ENCODE measurements at places on chromosomes 5 and 9.

- DNase-seq, result no peak
Measured at GRCh38 chr9:98255061-98255577, 330 bp downstream of the TBC1D2 start.

DNA sequence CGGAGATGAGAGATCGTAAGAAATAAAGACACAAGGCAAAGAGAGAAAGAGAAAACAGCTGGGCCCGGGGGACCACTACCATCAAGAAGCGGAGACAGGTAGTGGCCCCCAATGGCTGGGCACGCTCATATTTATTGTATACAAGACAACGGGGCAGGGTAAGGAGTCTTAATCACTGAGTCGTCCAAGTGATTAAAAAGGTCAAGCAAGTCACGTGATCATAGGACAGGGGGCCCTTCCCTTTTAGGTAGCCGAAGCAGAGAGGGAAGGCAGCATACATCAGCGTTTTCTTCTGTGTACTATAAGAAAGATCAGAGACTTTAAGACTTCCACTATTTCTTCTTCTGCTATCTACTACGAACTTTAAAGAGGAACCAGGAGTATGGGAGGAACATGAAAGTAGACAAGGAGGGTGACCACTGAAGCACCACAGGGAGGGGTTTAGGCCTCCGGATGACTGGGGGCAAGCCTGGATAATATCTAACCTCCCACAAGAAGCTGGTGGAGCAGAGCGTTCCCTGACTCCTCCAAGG lies 24.6 kb upstream of the QSOX2 start:
- no peak for DNase-seq

DNA sequence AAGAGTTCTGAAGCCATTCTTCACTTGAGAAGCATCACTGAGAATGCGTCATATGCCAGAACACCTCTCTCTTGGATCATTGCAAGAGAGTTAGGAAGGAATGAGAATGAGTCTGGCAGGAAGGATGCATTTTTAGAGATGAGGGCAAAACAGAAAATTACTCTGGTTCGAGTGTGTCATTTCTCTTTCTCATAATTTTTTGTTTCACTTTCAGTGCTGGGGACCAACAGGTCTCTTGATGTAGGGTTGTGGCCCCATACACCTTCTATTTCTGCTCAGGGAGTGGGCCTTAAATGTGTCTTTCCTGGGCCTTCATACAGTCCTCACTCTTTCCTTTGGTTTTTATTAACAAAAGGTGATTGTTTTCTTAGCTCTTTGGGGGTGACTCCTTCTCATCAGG lies 302.4 kb downstream of the NR3C1 start:
- DNase-seq, result no peak

DNA sequence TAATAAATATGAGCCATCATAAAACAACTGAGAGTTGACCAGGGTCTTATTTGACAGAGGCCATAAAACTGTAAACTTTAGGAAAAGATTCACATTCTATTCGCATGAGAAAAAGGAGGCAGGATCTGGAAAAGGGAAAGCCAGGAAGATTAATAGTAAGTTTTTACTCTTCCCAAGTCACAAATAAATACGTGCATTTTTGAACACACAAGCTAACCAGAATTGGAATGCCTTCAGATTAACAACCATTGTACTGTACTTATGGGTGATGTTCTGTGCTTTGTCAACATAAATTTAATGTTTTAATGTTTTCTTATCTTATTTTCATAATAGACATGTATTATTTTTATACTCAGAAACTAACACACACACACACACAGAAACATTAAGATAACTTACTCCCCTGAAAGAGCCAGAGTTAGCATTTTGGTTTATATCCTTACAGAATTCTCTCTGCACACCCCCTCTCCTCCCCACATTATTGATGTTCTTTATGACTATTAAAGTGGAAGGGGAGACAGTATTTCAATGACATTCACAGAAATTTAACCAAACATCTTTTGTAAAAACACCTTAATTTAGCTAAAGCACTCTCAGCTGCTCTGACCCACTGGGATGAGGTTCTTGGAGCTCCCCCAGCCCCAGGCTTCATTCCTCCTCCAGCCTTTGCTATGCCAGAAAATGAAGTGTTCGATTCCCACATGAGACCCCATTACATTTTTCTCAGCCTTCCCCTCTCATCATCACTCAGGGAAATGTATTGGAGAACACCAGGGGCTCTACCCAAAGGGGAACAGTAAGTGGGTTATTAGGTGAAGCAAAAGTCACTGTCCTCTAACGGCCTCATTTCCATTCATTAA lies 155.5 kb downstream of the ESM1 start:
- DNase-seq, result no peak

DNA sequence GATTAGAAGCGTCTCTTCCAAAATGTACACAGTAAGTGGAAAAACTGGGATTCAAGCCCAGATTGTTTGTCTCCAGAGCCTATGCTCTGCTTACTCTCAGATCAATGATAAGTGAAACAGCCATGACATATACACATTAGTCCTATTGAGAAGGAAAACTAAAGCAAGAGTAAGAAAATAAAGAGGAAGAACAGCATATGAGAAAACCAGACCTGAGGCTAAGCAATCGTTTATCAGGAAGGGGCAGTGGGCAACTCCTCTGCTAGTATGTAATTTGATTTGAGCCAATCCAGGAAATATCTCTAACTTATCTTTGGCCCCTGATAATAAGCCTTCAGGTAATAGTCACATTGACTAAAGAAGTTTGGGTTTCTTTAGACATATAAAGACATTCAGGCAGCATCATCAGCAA lies 789.9 kb upstream of the C9orf72 start:
- no peak for DNase-seq

- DNase-seq, result no peak
Measured at GRCh38 chr9:76333964-76334363, 60.3 kb downstream of the RFK start.

GRCh38 chr9:34374905-34375552 lies 1.7 kb downstream of the MYORG start:
- DNase-seq, result no peak

- DNase-seq, result no peak
Measured at GRCh38 chr5:1820381-1820780, 19.2 kb downstream of the NDUFS6 start.

DNA sequence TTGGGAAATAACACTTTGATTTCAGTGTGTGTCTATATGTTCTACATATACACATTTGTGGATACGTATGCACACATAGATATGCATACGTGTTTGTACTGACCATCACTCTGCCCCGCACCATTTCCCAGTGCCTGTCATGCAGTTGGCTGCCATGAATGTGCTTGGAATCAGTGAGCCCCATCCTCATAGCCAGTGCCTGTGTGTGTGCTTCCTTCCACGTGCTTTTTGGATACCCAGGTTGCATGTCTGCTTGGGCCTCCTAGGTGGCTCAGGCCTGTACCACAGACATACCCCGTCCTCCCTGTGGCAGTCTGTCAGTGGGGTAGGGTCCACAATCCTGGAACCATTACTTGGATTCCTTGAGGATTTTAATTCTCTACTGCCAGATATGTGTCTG lies 243.6 kb downstream of the FANCC start:
- DNase-seq, result no peak

GRCh38 chr9:138050472-138051330 lies 173.1 kb downstream of the CACNA1B start:
- DNase-seq, result no peak

- DNase-seq, result no peak
Measured at GRCh38 chr5:34600118-34600493, 56.0 kb upstream of the RAI14 start.

DNA sequence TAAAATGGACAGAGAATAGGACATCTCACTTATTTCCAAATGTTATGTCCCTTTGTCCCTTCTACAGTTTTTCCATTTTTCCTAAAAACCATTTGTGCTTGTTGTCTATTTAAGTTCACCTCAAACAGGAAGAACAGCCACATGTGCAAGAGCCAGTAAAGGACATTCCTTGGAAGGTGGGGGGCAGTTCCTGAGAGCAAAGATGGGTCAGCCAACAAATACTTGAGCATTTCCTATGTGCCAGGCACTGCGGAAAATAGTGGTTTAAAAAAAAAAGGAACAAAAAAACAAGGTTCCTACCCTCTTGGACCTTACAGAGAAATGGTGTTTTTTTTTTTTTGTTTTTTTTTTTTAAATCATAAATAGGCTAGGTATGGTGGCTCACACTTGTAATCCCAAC lies 26.8 kb downstream of the ANP32B start:
- no peak for DNase-seq

DNA sequence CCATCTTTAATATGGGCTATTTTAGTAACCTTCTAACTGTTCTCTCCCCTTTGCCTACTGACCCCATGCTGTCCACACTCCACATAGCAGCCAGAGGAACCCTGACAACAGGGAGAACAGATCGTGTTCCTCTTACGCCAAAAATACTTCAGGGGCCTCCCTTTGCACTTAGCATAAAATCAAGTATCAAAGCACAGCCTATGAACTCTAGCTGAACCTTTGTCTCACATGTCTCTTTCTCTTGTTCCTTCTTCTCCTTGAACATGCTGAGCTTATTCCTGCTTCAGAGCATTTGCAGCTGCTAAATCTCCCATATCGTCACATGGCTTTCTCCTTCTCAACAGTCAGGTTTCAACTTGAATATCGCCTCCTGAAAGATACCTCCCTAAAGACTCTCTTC lies 698.8 kb upstream of the C9orf72 start:
- no peak for DNase-seq

DNA sequence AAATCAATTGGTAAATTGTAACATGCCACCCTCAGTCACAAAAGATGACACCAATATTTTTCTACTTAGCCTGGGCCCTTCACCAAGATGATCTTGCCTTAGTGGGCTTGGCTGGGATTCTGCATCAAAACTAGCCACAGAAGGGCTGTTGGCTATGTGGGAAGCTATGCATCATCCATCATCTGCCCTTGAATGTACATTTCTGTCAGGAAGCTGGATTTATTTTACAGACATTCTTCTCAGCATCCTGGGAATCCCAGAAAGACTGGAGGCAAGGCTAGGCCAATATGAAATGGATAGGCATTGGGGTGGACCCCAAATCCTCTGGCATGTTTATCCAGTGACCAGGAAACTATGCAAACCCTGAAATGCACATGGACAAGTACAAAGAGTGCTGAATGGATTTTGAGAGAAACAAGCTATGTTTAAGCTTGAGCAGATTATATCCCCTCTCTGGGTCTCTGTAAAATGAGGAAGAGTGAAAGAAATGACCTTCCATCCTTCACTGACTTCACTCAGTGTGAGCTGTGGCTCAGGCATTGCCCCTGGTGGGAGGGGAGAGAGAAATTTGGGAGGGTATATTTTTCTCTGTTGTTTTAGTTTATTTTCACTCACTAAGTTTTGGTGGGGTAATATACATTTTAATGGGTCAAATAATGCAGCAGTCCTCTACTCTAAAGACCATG lies 283.6 kb downstream of the EBF1 start:
- DNase-seq, result no peak

DNA sequence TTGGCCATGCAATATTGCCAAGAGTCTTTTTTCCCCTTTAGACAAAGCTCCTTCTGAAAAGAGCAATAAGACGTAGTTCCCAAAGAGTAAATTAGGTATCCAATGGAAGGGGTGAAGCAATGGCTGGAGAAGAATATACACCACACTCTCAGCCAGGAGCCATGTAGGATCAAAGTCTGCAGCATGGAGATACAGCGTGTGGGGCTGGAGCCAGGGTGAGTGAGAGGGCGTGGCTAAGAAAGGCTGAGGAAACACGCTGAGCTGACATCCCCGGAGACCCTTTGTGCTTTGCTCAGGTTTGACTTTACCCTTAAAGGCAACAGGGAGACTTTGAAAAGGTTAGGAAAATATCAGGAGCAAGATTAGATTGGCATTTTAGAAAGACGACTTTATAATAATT lies 87.1 kb upstream of the ELL2 start:
- no peak for DNase-seq

- DNase-seq, result no peak
Measured at GRCh38 chr5:1552521-1553255, 28.9 kb upstream of the LPCAT1 start.

GRCh38 chr5:106601620-106602019 lies 1069.1 kb downstream of the EFNA5 start:
- no peak for DNase-seq

DNA sequence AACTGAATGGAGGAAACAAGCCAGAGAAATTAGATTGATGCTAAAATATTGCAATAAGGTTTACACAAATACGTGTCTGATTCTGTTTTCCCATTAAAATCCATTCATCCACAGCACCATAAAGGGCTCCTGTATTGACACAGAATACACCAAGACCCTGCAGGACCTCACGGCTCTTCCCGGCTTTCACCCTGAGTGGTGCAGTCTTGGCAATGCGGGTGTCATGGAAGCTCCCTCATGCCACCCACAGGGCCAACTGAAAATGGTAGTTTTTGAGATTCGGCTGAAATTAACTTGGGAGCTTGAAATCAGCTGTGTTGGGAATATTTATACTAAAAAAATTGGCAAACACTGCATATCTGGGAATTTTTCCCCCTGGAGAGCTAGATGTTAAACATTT lies 17.3 kb upstream of the EXOC3 start:
- peak; percentile 50 for DNase-seq

- DNase-seq, result peak; percentile 3
Measured at GRCh38 chr9:87678650-87679355, 47.1 kb upstream of the CTSL start.

GRCh38 chr9:21281275-21281674 lies 23.8 kb downstream of the IFNA5 start:
- no peak for DNase-seq

- no peak for DNase-seq
Measured at GRCh38 chr5:5066276-5067186, 73.6 kb upstream of the ADAMTS16 start.

GRCh38 chr9:431701-432100 lies 217.0 kb downstream of the DOCK8 start:
- DNase-seq, result no peak

- no peak for DNase-seq
Measured at GRCh38 chr9:72476617-72477437, 44.6 kb upstream of the TMC1 start.

DNA sequence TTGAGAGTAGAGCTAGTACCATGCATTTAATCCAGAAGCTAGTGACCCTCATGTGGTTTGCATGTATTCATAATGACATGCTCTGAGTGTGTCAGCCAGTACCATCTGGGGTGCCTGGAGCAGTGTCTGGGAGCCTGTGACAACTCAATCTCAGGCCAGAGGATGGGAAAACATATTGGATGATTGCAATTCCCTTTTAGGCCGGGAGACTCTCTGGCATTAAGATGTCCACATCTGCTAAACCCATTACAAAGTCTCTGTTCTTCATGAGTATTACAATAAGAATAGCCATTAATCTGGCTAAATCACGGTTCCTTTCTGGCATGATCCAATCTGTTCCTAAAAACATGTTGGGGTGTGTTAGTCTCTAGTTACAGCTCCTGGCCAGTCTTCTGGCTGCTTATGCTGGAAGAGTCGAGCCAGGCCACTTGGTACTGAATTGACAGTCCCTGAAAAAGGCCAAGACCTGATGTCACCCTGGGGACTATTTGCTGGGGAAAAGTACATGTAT lies 475.7 kb downstream of the ENC1 start:
- DNase-seq, result no peak

GRCh38 chr9:99859243-99859980 lies 37.7 kb downstream of the NR4A3 start:
- no peak for DNase-seq

DNA sequence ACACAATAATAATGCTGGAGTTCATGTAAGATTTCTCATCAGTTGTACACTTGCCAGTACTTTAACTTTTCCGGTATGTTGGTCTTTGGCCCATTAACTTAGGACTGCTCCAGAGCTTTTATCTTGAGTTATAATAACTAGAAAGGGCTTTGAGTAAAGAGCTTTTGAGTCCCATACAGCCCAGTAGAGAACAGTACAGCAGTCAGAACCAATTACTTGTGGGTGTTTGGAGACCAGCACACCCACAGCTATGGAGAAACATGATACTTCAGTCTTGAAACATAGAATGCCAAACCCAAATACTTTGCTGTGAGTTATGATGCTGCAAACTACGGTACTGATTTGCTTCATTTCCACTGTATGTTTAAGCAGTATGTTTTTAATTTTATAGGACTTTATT lies 374.3 kb downstream of the CCDC171 start:
- no peak for DNase-seq

Data from NCI-H1930 (cell line).